ENCODE measurements at places on chromosomes 2 and 18.

- DNase-seq = no peak
Observed at GRCh38 chr18:37362158-37362890, 203.3 kb downstream of the CELF4 start.

DNA sequence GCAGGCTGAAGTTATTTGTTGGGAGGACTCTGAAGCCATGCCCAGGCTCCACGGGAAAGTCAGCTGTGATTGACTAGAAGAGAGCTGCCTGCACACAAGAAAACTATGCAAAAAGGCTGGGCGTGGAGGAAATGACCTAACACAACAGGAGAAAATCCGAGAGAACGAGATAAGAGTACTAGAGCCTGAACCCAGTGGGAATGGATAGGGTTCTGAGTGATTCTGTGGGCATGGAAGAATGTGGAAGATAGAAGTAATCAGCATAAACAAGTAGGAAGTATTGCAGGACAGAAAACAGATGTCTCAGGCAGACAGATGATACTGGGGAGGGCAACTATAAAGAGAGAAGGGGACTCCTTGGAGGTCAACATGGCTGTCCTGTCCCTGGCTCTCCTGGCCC, 12.1 kb upstream of the COPS8 start:
- DNase-seq = no peak

- no peak for DNase-seq
Observed at GRCh38 chr2:227025510-227025909, 138.5 kb downstream of the COL4A4 start.

DNA sequence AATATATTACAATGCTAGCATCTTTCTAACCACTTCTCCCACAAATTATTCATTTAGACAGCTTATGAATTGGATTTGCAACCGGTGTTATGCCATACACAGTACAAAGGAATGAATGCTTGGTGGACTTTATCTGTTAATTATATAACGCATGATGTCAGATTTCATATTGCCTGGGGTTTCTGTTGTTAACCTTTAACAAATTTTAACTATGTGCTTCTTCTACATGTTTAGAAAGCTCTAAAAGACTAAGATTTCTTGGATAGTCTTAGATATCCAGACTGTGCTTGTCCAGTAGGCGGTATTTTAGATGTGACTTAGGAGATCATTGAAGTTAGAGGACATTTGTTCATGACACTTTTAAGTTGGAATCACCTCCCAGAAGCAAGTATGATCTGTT, 976.3 kb downstream of the TMEM182 start:
- DNase-seq = no peak

GRCh38 chr2:69933839-69934613, 19.1 kb downstream of the MXD1 start:
- DNase-seq = peak; percentile 52

GRCh38 chr18:10659594-10659993, 133.8 kb downstream of the NAPG start:
- no peak for DNase-seq

- DNase-seq = no peak
Observed at GRCh38 chr18:11305507-11305906, 156.1 kb upstream of the PIEZO2 start.

GRCh38 chr2:138298900-138299299, 202.7 kb upstream of the SPOPL start:
- DNase-seq = no peak

GRCh38 chr2:64525317-64525613, 1.1 kb downstream of the AFTPH start:
- DNase-seq = peak; percentile 30

DNA sequence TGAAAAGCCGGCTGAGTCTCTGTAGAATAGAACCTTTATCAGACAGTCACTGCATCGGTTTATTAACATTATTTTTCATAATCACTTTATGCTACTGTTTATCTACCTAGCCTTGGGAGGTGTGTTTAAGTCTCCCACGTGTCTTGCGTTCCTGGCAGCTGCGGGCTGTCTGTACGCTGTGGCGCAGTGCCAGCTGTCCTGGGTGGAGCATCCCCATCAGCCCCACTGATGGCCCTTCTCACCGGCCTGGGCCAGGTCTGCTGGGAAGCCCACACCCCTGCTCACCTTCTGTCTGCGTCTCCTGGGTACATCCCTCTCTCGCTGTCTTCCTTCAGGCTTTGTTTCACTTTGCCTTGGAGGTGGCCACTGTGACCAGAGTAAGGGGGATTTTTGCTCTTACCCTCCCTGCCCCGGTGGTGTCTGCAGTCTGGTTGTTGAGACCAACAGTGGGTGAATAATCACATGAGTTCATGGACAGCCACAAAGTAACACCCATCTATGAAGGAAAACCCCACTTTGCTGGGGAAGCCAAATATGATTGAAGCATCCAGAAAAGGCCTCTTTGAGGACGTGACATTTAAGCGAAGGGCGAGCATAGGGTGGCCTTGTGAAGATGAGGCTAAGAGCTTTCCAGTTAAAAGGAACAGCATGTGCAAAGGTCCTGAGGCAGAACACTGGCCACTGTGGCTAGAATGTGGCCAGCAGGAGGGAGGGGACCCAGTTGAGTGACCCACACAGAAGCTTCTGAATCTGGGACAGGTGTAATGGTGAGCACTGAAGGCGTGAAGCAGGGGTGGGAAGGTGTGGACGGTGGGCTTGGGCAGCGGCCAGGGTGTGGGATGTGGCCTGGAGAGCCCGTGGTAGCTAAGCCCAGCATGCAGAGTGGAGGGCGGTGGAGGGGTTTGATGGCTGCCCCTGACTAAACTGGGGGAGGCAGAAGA, 41.7 kb downstream of the RAMP1 start:
- DNase-seq = no peak

- no peak for DNase-seq
Observed at GRCh38 chr18:9708434-9709303, 568 bp downstream of the RAB31 start.

DNA sequence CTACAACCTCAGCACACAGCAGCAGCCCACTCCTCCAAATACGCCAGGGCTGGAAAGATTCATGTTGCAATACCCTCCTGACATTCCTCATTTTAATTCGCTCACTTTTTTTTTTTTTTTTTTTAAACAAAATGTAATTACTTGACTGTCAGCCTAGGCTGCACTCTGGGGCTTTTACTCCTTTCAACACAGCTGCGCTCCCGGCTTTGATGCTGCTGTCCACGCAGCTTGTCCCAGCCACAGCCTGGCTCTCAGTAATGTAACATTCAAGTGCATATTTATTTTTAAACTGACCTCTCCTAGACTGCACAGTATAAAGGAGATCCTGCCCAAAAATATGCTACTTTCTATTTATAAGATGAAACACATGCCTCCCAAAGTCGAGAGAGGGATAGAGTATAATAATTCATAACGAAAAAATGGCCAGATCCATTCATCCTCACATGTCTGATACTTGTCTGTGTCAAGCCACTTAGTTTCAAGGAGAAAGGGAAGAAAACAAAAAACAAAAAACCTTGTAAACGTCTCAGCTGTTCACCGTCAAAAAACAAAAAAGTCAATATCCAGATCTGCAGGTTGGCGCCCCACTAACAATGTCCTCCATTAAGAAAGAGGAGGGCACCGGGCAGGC, 949 bp downstream of the CDC42EP3 start:
- DNase-seq = no peak

Data from stimulated activated CD4-positive, alpha-beta T cell treated with anti-CD3 and anti-CD28 coated beads, Interleukin-1b, Interleukin-23, amount 100 ng/mL, for 48 hours (primary cell).